ENCODE measurements at places on chromosomes 7 and 10. TPM values are rescaled to one million over a fixed set of nuclear protein-coding genes. Genes with fewer than 3 reads are reported as not detected.
A peak's percentile ranks its signal among the peaks of the same experiment; 100 is the strongest.

Gene CNTNAP2
- not detected for total RNA-seq

DNA sequence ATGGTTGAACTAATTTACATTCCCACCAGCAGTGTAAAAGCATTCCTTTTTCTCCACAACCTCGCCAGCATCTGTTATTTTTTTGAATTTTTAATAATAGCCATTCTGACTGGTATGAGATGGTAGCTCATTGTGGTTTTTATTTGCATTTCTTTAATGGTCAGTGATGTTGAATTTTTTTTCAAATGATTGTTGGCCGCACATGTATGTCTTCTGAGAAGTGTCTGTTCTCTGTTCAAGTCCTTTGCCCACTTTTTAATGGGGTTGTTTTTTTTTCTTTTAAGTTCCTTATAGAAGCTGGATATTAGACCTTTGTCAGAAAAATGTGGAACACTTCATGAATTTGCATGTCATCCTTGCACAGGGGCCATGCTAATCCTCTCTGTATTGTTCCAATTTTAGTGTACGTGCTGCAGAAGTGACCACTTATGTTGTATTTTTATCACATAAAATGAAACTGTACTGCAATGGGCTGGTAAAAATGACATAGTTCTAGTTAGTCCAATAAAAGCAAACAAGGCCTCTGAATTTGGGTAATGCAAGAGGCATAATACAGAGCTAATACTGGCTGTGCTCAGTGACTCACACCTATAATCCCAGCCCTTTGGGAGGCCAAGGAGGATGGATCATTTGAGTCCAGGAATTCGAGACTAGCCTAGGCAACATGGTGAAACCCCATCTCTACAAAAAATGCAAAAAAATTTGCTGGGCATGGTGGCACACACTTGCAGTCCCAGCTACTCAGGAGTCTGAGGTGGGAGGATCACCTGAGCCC lies 70.3 kb downstream of the ABI1 start:
- peak; percentile 16 for DNase-seq

DNA sequence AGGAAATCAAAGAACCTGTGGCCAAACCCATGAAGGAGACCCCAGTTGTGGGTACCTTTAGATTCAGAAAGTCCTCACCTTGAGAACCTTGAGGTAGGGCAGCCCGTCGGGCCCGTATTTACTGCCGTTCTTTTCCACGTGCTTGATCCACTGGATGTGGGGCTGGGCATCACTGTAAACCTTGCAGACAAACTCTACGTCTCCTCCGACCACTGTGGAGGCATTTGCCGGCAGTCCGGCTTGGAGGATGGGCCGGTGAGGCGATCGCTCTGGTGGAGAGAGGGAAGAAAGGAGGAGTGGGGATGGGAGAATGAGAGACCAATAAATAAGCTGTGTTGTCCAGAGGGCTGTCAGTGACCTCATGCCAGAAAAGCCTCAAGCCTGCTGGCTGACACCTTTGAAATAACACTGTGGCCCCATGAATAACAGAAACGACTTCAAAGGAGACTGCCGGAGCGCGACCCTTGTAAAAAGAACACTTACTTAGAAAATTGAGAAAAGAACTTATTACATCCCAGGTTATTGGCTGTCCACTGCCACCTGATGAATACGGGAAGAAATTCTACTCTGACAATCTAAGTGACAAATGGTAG lies 78.2 kb downstream of the FGFR2 start:
- DNase-seq: no peak

Gene AOAH
- total RNA-seq: 0.74 TPM

Gene RBP4
- total RNA-seq: 1.9 TPM

DNA sequence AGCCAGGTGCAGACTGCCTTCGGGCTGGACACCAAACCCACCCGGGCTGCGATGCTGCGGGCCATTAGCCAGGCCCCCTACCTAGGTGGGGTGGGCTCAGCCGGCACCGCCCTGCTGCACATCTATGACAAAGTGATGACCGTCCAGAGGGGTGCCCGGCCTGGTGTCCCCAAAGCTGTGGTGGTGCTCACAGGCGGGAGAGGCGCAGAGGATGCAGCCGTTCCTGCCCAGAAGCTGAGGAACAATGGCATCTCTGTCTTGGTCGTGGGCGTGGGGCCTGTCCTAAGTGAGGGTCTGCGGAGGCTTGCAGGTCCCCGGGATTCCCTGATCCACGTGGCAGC lies 50.0 kb downstream of the VWA2 start:
- DNase-seq: no peak

GRCh38 chr10:6071181-6072175 lies 9.3 kb upstream of the IL2RA start:
- no peak for DNase-seq

Gene LGI1
- total RNA-seq: 0.16 TPM

GRCh38 chr10:3895045-3895631 lies 110.1 kb upstream of the KLF6 start:
- DNase-seq: peak; percentile 77

Gene VWDE
- 0.09 TPM for total RNA-seq

Gene TMEM184A
- not detected for total RNA-seq

DNA sequence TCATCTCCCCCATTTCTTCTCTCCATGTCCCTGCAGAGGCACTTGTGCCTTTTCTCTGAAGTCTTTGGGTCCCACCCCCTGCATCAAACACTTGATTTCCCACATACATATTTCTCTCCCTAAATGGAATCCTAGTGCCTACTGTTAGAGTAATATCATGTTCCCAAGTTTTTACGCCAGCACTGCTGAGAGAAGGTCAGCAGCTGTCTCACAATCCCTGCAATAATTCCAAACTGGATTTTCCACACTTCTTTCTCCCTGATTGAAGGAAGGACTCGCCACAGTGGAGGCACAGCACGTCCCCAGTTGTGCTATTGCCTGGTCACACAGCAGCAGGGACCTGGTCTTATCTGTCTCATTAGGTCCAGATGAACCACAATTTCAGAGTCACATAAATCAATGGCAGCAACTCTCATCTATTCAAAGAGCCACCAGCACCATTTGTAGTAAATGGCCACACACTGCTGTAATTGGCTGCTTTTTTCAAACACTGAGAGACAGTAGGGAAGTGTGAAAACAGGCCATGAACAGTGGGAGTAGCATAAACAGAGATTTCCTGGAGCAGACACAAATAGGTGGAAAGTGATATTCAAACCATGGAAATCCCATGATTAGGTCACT lies 605.5 kb downstream of the XPNPEP1 start:
- no peak for DNase-seq

GRCh38 chr7:132292803-132293202 lies 283.5 kb downstream of the PLXNA4 start:
- DNase-seq: no peak

Gene IQCE
- total RNA-seq: 210 TPM

GRCh38 chr7:159193543-159194090 lies 49.0 kb upstream of the VIPR2 start:
- no peak for DNase-seq

DNA sequence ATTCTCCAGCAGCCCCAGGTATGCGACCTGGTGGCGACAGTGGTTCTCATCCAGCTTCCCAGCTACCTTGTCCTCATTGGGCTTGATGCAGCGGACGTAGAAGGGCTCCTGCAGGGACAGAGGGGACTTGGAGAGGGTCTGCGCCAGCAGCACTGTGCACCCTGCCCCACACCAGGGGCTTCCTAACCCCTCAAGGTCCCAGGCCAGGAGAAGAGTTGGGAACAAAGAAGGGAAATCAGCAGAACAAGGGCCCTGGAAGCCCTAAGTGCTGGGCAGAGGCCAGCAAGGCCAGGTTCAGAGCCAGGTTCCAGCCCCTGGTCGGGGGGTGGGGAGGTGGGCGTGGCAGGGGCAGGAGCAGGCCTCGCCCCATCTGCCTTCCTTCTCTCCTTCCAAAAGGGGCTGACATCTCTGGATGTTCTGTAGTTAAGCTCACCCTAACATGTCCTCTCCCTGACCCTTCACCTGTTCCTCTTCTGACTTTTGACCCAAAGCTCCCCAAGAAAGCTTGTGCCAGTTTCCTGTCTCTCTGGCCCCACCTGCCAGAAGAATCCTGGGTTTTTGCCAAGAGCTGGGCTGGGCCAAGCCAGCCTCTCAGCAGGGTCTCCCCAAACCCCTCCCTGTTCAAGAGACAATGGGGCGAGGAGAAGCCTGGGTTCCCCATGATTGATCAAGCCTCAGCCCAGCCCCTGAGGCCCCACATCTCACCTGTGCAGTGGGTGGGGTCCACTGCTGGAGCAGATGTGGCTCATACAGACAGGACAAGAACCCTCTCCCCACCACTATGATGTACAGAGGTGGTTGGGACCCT lies 11.9 kb downstream of the MYO1G start:
- no peak for DNase-seq

- no peak for DNase-seq
Measured at GRCh38 chr7:157431951-157432540, 95.2 kb downstream of the DNAJB6 start.

GRCh38 chr7:68206946-68207485 lies 1210.4 kb downstream of the TYW1 start:
- DNase-seq: no peak

GRCh38 chr10:60937784-60938654 lies 6.0 kb downstream of the RHOBTB1 start:
- peak; percentile 67 for DNase-seq

GRCh38 chr7:39459636-39460035 lies 106.6 kb upstream of the YAE1 start:
- no peak for DNase-seq

- DNase-seq: no peak
Measured at GRCh38 chr10:79243181-79244067, 103.8 kb upstream of the PPIF start.

Gene KLF14
- not detected for total RNA-seq

Gene POT1
- total RNA-seq: 45.8 TPM

GRCh38 chr7:47924266-47924665 lies 24.0 kb downstream of the PKD1L1 start:
- no peak for DNase-seq

Gene ATP6V1F
- total RNA-seq: 76.7 TPM

GRCh38 chr10:77111611-77112550 lies 525.7 kb downstream of the KCNMA1 start:
- DNase-seq: peak; percentile 95

DNA sequence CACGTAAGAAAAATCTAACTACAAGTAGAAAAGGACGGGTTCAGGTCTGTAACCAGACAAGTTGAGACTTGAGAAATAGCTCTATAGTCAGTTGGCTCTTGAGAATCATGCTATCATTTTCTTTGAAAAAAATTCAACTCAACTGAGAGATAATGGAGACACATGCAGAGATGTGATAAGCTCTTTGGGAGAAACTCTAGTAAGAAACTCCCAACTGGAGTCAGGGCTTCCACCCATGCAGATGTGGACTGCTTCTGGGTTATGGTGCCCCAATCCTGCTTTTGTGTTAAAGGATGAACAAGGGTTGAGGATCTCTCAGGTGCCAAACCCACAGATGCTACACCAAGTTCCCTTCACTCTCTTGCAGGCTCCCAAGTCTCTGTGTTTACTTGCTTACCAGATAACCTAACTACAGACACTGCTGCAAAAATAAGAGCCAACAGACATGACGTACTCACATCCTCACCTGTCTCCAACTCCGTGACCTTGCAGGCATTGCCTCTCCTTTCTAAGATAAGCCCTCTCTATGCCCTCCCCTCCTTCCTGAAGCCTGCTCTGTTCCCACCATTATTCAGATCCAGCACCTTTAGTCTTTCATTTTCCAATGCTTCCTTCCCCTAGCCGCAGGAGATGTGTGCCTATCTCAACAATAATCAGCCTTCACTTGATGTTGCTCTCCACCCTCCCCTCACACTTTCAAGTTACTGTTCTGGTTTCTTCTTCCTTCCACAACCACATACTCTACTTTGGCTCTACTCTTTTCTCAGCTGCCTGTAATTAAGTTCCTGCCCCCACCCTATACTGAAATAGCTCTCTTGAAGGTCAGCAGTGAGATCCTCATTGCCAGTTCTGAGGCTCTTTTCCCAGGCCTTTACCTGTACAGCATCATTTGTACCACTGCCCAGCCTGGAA lies 130.0 kb downstream of the ICA1 start:
- no peak for DNase-seq

Gene CDK1
- 82.9 TPM for total RNA-seq

- no peak for DNase-seq
Measured at GRCh38 chr10:70666960-70667798, 5.1 kb upstream of the ADAMTS14 start.

DNA sequence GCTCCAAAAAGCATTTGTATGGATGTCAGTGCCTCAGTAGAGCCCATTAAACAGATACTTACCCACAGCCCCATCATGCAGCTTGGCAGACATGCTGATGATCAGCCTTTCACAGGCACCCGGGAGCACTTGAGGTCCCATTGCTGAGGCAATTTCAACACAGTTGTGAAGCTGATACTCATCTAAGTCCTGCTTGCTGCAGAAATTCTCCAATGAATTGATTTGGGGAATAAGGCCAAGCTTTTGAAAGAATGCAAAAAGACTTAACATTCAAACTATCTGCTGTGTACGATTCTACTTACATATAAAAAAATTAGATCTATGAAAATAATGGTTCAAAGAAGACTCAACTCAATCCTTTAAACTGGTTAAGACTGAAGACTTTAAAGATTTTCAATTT lies 60.5 kb downstream of the LAMB4 start:
- DNase-seq: no peak

- DNase-seq: peak; percentile 2
Measured at GRCh38 chr7:75595766-75596165, 103.6 kb downstream of the SPDYE5 start.

Gene PRRT4
- total RNA-seq: 0.27 TPM

DNA sequence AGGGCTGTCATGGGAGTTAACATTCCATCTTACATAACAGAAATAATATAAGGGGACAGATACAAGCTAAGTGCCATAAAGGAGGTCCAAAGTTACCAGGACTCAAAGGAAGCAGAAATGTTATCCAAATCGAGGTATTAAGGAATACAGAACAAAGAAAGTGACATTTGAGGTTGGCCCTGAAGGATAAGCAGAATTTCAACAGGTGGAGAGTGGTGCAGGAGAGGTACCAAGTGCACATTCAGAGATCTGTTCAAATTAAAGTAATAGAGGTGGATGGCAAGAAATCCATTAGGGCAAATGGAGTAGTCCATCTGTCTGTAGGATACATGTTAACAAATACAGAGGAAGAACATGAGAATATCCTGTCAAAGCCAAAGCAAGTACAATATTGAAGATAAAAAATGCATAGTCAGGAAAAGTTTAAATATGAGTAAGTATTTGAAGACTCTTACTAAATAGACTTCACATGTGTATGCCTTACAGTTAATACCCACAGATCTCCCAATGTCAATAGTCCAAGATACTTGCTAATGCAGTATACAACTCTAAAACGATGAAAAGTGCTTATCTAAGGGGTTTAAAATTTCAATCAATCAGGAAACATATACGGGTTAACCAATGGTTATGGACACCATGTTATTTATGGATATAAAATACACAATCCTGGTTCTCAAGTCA lies 10.0 kb downstream of the CDK6 start:
- DNase-seq: no peak

- no peak for DNase-seq
Measured at GRCh38 chr10:75352650-75353049, 48.9 kb downstream of the ZNF503 start.

Gene SLC26A5
- not detected for total RNA-seq

- no peak for DNase-seq
Measured at GRCh38 chr7:102469972-102470825, 5.4 kb downstream of the LRWD1 start.

Gene TCERG1L
- total RNA-seq: not detected

Gene VTI1A
- 44.5 TPM for total RNA-seq

Gene FANK1
- total RNA-seq: 2.3 TPM

Data from fibroblast of the aortic adventitia (primary cell).